ENCODE measurements at places on chromosomes 1 and 21.

GRCh38 chr1:166703726-166704462, 135.4 kb upstream of the POGK start:
- no peak for DNase-seq

GRCh38 chr1:12715896-12716437, at the start of gene AADACL3:
Gene AADACL3 (plus strand): TSS chr1:12716110. CDS start chr1:12716177, 67 bp downstream.
- DNase-seq: no peak

DNA sequence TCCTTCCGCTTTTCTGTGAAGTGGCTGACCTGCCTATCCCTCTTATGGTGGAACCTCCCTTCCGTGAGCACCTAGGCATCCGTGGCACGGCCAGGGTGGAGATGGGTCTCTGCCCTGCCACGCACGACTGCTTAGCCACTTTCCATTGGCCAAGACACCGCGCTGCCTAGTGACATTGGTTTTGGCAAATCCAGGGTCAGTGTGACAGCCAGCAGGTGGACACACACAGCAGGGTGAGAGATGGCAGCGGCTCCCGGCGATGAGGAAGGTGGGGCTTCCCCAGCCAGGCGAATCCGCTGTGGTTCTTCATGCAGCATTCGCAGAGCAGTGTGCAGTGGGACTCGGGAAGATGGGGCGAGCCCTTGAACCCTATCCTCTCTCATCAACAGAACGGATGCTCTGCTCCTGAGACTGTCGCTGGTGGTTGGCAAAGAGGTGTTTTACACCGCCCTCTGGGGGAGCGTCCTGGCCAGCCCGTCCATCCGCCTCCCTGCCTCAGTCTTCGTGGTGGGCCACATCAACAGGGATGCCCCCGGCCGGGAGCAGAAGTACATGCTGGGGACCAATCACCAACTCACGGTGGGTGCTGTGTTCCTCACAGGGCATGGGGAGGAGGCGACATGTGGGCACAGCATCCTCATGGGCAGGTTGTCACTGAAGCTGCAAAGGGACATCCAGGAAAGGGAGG, 51.8 kb downstream of the DOP1B start:
- no peak for DNase-seq

- no peak for DNase-seq
These were observed 66.3 kb upstream of the LRRC8D start for GRCh38 chr1:89754518-89754917.

DNA sequence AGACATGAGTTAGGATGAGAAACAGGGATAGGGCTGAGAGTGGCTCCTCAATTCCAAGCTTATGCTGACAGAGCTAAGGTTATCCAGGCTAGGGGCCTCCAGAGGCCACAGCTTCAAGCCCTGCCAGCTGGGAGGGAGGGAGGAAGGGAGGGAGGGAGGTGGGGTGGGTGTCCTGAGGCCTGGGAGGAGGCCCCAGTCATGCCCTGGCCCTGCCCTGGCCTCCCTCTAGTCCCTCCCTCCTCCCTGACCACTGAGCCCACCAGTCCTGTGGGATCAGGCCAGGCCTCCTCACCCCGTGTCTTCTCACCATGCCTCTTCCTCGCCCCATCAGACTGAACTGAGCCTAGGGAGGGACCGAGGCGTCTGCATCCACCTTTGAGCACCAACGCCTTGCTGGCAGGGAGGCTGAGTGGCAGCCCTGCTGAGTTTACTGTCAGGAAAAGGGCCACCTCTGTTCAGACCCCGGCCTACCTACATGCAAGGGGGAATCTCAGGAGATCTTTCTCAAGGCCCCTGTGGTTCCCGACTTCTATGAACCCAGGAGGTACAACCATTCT, 116.1 kb downstream of the NPHP4 start:
- DNase-seq: no peak

- no peak for DNase-seq
These were observed 106.0 kb downstream of the CLIC6 start for GRCh38 chr21:34774750-34775149.

DNA sequence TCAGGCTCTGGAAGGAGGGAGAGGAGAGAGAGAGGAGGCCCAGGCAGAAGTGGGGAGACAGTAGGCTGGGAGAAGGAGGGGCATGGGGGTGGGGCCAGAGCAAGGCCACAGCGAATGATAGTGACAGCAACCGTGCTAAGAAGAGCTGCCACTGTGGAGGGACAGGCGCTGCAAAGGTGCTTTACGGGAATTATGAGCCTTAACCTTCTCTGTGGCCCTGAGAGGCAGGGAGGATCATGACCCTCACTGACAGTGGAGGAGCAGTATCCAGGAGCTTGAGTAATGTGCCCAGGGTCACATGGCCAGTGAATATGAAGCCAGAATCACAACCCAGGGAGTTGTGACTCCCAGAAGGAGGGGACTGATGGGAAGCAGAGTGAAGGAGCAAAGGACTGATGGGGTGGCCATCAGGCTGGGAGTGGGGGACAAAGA, 53.4 kb upstream of the RPL11 start:
- peak; percentile 15 for DNase-seq

GRCh38 chr1:36125129-36125991, at the start of gene COL8A2:
Gene COL8A2 (minus strand): TSS chr1:36125222. CDS start chr1:36100242, 24,980 bp downstream.
- peak; percentile 47 for DNase-seq

All from left lung (tissue), 14 donors.